Hair follicle dermal papilla cell (primary cell): ENCODE measurements at places on chromosomes 3 and 15. TPM values are rescaled to one million over a fixed set of nuclear protein-coding genes. Genes with fewer than 3 reads are reported as not detected.

The SPTBN5 gene
- total RNA-seq: 0.73 and 0.97 TPM in 2 replicates

The SLC33A1 gene
- 48.1 and 52.4 TPM in 2 replicates for total RNA-seq

The REC114 gene
- total RNA-seq: not detected in 2 replicates

The TYRO3 gene
- total RNA-seq: 5.2 and 6.5 TPM in 2 replicates

The CNTN4 gene
- 0.73 and 19.8 TPM in 2 replicates for total RNA-seq

The ULK3 gene
- total RNA-seq: 16.6 and 21.6 TPM in 2 replicates

The TTLL13 gene
- 0.16 TPM in 1 of 2 replicates, not detected in the other for total RNA-seq

The CLEC3B gene
- total RNA-seq: 8.5 and 9.9 TPM in 2 replicates

The MUC20 gene
- total RNA-seq: 0.49 and 0.65 TPM in 2 replicates

The C2CD4A gene
- total RNA-seq: not detected in 2 replicates

The ITIH1 gene
- not detected in 2 replicates for total RNA-seq

The CCR9 gene
- not detected in 2 replicates for total RNA-seq

The ACVR2B gene
- total RNA-seq: 2.9 and 3.6 TPM in 2 replicates

The PIGB gene
- 17.7 and 19.3 TPM in 2 replicates for total RNA-seq

The MOBP gene
- total RNA-seq: not detected in 2 replicates

The NCEH1 gene
- total RNA-seq: 11.4 and 12.2 TPM in 2 replicates

The SCAANT1 gene
- total RNA-seq: not detected in 2 replicates

The SNURF gene
- total RNA-seq: 9.5 and 9.9 TPM in 2 replicates

The GOLGA6B gene
- not detected in 2 replicates for total RNA-seq

The NANOGP8 gene
- 0.32 TPM in 1 of 2 replicates, not detected in the other for total RNA-seq

The CERS3 gene
- under 0.01 and 0.36 TPM in 2 replicates for total RNA-seq

The SAMMSON gene
- not detected in 2 replicates for total RNA-seq
